ENCODE measurements at places on chromosomes 4 and X.
A peak's percentile ranks its signal among the peaks of the same experiment; 100 is the strongest.

DNA sequence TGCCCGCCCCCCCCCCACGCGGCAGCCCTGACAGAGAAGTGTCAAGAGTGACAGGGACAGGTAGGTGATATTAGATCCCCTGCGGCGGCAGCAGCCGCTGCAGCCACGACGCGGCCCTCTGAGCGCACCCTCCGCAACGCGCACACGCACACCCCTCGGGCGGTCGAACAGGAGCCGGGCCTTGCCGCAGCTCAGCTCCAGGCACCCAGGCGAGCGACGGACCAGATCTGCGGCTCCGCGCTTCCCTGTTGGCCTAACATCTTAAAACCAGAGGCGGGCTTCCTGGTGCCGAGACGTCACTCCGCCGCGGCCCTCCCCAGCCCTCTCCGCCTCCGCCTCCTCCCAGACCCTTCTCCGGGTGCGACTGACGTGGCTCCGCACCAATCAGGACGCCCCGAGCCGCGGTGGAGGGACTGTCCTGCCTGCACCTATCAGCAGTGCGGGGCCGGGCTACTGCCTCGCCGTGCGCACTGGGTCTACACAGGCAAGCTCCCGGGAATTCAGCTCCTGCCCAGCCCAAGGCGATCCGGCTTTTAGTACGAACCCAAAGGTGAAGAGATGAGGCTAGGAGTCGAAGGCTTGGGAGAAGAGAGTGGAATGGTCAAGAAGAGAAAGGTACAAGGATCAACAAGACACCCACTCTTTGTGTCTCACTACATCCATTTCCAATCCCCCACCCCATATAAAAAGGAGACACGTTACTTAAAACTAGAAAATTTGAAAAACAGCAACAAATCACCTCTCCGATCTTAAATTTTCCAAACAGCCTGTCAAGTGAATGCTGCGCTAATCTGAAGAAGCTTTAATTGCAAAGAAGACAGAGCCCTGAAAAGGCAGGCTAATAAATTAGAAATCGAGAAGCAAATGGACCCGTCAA lies at the start of gene PITX2:
Gene PITX2, minus strand, starts transcription at position 237 of the 877 bp plus-strand sequence. CDS start 617 bp downstream, outside the sequence.
- peak; percentile 40 for DNase-seq

GRCh38 chr4:90888571-90888970 lies 761.4 kb downstream of the CCSER1 start:
- DNase-seq = no peak

DNA sequence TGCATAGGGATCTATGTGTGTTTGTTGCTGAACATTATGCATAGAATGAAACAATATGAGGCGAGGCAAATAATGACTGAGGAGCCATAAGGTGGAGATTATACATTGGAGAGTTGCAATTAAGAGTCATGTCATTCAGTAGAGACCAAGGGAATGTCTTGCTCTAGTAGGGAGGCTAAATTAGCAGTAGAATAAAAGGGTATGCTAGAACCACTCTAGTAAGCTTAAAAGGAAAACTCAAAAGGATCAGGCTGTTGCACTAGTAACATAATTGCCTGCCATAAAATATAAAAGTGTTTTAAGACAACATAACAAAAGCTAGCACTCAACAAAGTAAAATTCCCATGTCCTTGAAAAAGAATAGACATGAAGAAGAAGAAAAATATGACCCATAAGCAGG lies 586.2 kb upstream of the DIAPH2 start:
- DNase-seq = no peak

GRCh38 chr4:138591808-138592207 lies 349.7 kb upstream of the SLC7A11 start:
- DNase-seq = no peak

GRCh38 chrX:46178763-46179162 lies 366.5 kb downstream of the ZNF674 start:
- no peak for DNase-seq

DNA sequence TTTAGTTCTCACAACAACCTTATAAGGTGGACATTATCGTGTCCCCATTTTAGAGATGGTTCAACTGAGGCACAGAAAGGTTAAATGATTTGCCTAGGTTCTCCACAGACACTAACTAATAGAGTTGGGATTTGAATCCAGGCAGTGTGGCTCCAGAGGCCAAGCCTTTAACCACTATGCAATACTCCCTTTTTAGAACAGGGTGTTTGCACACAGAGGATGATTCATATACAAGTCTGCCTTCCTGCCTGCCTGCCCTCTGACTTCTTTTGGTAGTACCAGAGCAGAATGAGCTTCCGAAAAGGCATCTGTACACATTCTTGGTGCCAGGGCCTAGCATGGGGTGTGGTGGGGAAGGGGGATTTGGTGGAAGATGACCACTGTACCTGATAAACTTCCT lies 150.8 kb upstream of the ARHGEF9 start:
- DNase-seq = no peak

DNA sequence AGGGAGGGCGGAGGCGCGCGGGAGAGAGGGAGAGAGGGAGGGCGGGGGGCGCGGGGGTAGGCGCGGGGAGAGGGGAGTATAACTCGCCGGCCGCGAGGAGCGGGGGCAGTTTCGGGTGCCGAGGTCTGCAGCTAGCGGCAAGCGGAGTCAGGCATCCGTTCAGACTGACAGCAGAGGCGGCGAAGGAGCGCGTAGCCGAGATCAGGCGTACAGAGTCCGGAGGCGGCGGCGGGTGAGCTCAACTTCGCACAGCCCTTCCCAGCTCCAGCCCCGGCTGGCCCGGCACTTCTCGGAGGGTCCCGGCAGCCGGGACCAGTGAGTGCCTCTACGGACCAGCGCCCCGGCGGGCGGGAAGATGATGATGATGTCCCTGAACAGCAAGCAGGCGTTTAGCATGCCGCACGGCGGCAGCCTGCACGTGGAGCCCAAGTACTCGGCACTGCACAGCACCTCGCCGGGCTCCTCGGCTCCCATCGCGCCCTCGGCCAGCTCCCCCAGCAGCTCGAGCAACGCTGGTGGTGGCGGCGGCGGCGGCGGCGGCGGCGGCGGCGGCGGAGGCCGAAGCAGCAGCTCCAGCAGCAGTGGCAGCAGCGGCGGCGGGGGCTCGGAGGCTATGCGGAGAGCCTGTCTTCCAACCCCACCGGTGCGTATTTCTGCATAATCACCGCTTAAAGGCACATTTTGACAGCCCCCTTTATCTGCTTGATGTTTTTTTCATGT lies at the start of gene POU4F2:
Gene POU4F2, plus strand, starts transcription at position 108 of the 720 bp plus-strand sequence. Its CDS starts 248 bp downstream, at position 356.
- DNase-seq = no peak

GRCh38 chrX:20729416-20729815 lies 462.7 kb upstream of the RPS6KA3 start:
- no peak for DNase-seq

DNA sequence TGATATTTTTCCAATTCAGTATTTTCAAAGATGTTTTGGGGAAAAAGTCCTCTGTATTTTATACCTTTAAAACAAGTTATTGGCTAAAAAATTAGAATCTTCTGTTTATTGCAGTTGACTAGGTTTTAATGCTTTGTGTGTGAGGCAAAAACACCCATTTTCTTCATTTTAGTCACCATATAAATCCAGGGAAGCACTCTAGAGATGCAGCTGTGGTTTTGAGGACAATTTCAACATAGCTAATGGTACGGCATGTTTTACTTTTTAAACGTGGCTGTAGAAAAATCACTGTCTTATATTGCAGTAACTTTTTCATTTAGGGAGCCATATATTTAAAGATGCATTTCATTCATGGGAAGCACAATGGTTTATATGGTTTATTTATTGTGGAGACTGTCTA lies 129.1 kb upstream of the PITX2 start:
- no peak for DNase-seq

GRCh38 chr4:145492376-145492775 lies 10.7 kb downstream of the SMAD1 start:
- DNase-seq = no peak

GRCh38 chr4:136784326-136784725 lies 748.0 kb downstream of the PCDH18 start:
- no peak for DNase-seq

- no peak for DNase-seq
Measured at GRCh38 chrX:805103-805670, 174.6 kb downstream of the SHOX start.

DNA sequence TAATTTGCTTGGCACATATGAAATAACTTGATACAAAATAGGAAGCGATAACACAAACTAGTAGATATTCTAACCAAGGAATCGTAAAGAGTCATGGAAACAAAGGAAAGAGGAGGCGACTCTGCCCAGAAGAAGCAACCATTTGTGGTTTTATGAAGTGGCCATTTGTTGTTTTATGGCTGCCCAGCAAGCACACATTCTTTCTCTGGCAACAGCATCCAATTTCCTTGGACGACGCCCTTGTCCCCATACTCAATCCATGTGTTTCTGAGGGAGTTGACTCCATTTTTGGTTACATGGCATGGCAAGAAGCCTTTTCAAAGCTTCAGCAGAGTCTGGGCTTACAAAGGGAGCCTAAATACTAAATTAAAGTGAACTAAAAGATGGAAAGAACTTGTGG lies 295.1 kb downstream of the INPP4B start:
- no peak for DNase-seq

DNA sequence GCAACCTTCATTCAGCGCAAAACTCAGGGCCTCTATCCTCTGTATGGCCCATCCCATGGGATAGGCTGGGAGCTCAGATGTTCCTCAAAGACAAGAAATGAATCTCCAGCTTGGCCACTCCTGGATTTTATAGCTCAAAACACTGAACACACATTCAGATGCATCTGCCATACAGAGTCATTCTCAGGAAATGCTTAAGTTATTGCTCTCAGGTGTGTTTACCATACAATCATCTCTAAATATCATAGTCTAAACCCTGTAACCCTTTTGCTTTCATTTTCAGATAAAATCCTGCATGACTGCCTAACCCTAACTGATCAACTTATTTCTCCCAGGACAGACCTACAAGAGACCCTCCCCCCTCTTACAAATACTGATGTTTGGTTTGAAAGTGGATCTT lies 140.9 kb upstream of the FMR1 start:
- DNase-seq = no peak

DNA sequence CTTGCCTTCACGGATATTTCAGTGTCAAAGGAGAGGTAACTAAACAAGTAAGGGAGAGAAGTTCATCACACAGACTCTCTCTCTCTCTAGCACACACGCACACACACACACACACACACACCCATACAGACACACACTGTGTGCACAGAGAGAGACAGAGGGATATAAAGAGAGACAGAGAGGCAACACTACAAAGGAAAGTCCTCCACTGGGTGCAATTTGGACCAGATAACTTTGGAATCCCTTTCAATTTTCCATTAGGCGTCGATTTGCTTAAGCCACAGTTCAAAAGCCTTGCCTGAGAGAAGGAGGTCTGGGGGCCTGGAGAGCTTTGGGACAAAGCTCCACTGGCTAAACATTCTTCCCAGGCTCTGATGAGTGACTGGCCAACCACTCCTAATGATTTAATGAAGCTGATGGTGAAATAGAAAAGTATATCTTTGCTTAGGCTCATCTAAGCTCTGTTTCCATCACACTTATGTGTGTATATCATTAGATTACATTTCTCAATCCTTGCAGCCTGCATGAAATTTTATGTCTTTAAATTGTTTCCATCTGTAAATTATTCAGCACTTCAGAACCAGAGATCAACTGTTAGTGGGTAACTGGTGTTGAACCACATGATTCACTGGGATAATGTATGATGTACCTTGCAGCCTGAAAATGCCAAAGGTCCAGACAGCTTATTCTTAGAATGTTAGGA lies 180.8 kb downstream of the MAGEB17 start:
- no peak for DNase-seq

GRCh38 chr4:26144526-26145155 lies 176.2 kb upstream of the RBPJ start:
- no peak for DNase-seq

GRCh38 chr4:165972747-165973146 lies 99.7 kb downstream of the TLL1 start:
- DNase-seq = peak; percentile 74

DNA sequence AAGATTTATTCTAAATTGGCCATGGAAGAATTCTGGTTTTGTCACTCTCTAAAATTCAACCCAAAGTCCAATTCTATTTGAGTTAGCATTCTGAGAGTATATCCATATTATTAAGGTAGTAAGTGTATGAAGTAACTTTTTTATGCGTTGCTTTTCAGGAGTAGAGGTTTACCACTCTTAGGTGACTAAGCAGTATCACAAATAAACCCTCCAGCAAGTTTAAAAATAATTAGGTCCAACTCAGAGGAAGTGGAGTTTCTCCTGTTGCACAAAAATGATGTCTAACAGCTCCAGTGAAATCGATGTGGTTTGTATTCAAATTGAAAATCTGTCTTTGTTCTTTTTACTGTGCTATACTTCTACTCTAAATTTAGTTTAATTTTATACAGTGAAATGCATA lies 6.6 kb downstream of the SCML1 start:
- DNase-seq = no peak

DNA sequence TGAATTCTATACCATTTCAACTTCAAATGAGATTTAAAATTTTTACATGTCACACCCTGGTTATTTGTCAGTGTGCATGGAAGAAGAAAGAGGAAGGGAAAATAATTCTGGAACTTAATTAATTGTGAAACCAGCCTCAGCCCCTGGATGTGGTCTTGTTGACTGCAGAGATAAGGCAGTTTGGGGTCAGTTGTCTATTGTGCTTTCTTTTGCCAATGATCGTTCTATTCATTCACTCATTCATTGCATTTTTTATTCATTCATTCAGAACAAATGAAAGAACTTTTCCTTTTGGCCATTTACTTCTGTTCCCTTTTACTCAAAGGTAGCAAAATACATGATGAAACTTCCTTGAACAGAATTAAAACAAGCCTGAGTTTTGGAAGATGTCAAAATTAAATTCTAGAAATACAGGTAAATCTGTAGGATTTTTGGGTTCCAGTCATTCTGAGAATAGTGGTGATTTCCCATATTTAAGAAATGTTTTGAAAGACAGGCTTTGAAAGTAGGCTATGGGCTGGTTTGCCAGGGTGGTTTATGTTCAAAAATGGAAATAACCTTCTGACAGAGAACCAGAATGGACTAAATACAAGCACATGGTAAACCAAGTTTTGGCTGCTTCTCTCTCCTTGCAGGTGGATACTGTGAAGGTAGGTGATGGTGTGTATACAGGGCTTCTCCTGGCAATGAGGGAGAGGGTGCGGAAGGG lies 35.7 kb downstream of the PARM1 start:
- no peak for DNase-seq

GRCh38 chr4:58825278-58825677 lies 1715.1 kb upstream of the IGFBP7 start:
- DNase-seq = no peak

DNA sequence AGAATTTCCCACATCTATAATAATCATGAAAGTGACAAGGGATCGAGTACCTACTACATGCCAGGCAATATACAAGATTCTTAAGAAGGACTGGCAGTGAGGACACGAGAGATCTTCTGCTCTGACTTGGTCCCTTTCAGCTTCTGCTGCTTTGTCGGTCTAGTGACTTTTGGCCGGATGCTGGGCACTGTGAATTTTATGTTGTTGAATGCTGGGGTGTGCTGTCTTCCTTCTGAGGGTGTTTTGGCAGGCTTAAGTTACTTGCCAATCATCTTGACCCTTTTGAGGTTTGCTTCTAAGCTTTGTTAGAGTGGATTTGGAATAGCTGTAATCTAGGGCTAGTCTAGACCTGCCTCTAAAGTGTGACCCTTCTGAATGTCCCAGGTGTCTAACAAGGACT lies 23.5 kb downstream of the NAT8L start:
- DNase-seq = no peak

- no peak for DNase-seq
Measured at GRCh38 chr4:183399126-183399522, 45.3 kb upstream of the CDKN2AIP start.

- no peak for DNase-seq
Measured at GRCh38 chr4:101777431-101777830, 13.1 kb upstream of the BANK1 start.

GRCh38 chr4:87657525-87657924 lies 7.4 kb downstream of the DMP1 start:
- no peak for DNase-seq

- DNase-seq = no peak
Measured at GRCh38 chr4:157918036-157918832, 254.6 kb downstream of the GASK1B start.
